ENCODE measurements at places on chromosomes 6 and 20.

DNA sequence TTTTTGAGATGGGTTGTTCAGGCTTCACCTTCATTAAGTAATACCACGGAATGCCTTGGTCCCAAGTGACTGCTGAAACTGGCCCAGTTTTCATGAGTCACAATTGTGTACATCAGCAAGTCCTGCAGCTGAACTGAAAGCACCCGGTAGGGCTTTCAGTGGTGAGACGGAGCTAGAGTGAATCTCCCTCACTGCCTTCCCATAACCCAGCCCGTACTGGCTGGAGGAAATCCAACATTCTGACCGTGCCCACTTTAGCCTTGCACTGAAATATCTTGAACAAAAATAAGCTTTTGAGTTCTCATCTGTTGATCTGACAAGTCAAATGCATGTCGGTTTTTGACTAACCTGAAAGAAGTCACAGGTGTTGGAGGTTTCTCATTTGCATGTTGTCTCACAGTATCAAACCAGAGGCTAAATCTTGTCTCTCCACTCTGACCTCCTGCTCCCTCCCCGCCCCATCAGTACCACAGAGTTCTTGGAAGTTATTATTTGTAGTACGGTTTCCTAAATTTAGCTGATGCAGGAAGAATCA is 35.9 kb downstream of the DUSP22 start:
- DNase-seq: no peak

- no peak for DNase-seq
These were observed 12.2 kb downstream of the LAMA5 start for GRCh38 chr20:62354811-62355341.

- DNase-seq: no peak
These were observed 507.7 kb downstream of the PREX1 start for GRCh38 chr20:48319943-48320584.

GRCh38 chr20:58048096-58048702 is 180.3 kb downstream of the ANKRD60 start:
- DNase-seq: peak; percentile 53

GRCh38 chr6:85163156-85164080 is 286.5 kb upstream of the NT5E start:
- no peak for DNase-seq

DNA sequence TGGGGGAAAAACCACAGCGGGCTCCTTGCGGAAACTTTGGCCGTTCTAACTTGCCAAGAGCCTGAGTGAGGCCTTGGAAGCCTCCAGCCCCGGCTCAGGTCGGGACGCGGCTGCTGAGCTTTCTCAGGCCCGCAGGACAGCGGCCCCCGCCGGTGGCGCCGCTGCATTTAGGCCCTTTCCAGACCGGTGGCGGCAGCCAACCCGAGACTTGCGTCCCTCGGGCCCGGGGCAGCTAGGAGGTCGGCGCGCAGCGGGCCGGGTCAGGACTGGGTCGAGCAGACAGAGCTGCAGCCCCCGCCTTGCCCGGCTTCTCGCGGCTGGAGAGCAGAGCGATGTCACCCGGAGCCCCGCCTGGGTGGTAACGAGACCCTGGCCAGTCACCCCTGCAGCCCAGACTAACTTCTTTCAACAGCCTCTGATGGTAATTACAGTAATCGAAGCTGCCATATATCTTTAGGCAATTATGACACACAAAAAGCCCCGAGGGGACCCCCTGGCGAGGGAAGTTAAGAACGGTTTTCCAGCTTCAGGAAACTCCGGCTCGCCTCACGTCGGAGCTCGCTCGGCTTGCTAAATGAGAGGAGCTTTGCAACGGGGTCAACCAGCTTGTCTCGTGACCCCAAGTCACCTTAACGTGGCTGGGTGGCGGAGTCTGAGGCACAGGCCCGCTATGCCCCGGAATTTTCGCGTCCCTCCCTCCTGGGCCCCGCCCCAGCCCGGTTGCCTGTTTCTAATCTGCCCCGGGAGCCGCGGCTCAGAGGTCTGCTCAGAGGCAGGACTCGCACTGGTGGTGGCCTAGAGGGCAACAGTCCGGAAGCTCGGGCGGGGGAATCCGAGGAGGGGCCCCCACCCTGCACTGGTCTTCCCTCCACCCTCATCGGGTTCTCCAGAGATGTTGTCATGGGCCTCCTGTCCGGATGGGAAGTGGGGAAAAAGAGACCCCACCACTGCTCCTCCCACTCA is 3.0 kb downstream of the NR2E1 start:
- peak; percentile 61 for DNase-seq

DNA sequence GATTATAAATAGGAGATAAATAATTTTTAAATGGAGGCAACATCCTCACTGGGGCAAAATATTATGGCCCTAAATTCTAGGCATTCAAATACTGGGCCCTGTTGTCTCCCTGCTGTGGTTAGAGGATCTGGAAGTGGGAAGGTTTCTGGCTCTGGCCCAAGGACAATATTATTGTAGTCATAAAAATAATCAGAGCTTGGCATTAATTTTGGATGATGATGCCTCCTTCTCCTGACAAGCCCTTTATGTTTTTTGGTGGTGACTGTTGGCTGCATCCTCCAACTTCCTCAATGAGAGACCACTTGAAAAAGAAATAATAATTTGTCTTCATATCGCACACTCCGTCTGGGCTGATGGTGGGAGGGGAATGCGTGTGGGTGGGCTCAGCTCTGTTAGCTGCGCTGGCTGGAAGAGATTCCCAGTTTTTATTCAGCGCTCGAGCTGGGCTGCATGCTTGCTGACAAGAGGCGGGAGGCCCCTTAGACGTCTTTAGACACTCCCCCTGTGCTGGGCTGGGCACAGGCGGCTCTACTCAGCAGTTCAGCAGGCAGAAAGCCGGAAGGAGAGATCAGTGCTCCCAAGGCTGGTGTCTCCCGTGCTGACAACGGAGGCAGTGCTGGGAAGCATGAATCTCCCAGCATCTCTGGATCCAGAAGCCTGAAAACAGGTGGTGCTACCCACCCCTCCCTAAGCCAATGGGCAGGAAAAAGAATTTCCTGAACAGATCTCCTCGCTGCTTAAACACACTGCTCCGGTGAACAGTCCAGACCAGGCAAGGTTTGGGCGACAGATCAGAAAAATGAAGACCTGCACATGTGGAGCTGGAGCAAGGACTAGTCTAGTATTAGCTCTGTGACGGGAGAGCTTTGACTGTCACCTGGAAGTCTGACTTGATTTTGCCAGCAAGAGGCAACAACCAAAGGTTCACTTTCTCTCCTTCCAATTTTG is 97.7 kb downstream of the SYCP2 start:
- no peak for DNase-seq

GRCh38 chr6:54718541-54719023 is 128.0 kb upstream of the FAM83B start:
- DNase-seq: no peak

DNA sequence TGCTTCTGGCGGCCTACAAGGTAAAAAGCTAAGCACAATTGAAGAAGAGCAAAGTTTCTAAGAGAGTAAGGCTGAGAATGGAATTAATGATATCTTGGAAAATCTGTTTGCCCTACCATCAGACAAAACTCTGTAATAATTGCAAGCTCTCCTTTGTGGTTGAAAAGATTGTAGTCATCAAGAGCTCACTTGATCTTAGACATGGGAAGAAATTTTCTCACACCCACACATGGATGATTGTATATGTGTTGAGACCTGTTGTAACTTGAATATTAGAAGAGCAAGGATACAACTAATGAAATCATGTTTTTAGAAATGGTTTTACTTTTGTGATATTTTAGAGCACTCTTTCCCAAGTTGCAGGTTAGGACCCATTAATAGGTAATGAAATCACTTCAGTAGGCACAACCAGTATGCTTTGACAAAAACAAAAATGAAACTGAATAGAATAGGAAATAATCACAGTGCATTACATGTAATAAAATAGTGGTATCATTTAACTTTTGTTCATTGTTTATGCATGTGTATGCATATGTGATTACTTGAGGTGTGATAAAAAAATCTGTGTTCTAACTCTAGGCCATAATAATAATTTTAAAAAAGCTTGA is 14.0 kb downstream of the DCBLD1 start:
- no peak for DNase-seq

GRCh38 chr6:130781557-130781956 is 45.6 kb upstream of the SMLR1 start:
- no peak for DNase-seq

DNA sequence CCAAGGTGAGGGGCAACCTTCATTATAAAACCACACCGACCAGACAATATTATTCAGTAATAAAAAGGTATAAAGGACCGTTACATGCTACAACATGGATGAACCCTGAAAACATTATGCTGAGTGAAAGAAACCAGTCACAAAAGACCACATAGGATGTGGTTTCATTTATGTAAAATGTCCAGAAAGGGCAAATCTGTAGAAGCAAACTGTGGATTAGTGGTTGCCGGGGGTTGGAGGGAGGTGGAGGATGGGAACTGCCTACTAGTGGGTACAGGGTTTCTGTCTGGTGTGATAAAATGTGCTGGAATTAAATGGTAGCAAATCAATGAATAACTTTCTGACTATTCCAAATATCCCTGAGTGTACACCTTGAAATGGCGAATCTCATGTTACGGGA is 10.2 kb upstream of the PRND start:
- DNase-seq: no peak

- DNase-seq: no peak
These were observed 107.1 kb downstream of the MRPL14 start for GRCh38 chr6:44020148-44020547.

GRCh38 chr6:68771426-68771825 is 136.3 kb downstream of the ADGRB3 start:
- no peak for DNase-seq

GRCh38 chr20:37845241-37845681 is 57.7 kb upstream of the VSTM2L start:
- DNase-seq: no peak

- DNase-seq: no peak
These were observed 19.2 kb downstream of the AGPAT4 start for GRCh38 chr6:161254464-161255253.

DNA sequence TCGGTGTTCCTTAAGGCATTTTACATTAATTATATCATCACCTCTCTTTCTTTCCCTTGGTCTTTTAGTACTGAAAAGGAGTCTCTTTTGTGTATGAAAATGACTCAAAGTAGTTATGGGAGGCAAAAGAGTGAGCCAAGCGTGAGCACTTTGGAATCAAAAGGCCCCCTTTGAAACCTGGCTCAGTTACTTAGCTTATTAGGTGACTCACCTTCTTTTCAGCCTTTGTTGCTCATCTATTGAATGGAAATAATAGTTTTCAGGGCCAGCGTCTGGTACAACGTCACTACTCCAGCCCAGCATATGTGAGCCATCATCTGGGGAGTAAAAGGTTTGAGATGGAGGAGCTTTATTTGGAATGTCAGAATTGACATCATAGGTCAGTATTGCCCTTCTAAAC is 147.4 kb upstream of the SCGN start:
- DNase-seq: no peak

DNA sequence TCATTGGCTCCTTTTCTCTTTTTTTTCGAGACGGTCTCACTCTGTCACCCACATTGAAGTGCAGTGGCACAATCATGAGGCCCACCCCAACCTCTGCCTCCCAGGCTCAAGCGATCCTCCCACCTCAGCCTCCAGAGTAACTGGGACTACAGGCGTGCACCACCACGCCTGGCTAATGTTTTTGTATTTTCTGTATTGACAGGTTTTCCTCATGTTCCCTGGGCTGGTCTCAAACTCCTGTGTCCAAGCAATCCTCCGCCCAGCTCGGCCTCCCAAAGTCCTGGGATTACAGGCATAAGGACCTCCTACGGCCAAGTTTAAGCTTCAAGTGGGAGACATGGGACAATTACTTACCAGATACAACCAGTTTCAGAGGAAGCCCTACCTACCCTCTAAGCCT is 9.4 kb upstream of the POU5F1 start:
- DNase-seq: no peak

- DNase-seq: no peak
These were observed 35.9 kb upstream of the B4GALT5 start for GRCh38 chr20:49749625-49750024.

GRCh38 chr20:44390280-44390679 is 34.8 kb downstream of the HNF4A start:
- DNase-seq: no peak

DNA sequence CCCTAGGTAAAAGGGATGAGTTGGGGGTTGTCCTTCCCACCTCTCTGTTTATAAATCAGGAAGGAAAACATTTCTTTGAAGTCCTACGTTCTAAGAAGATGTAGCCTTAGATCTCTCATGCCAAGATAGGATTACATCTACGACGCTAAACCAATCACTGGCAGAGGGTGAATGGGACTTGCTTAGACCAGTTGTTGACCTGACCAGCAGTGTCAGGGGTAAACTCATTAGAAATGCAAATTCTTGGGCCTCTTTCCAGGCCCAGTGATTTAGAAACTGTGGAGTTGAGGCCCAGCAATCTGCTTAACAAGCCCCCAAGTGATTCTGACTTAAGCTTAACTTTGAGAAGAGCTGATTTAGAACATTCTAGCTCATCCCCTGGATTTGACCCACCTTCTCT is 147.1 kb upstream of the THEMIS start:
- no peak for DNase-seq

GRCh38 chr20:18133962-18134361 is 3.7 kb upstream of the KAT14 start:
- DNase-seq: no peak

- no peak for DNase-seq
These were observed 2.1 kb downstream of the CPNE1 start for GRCh38 chr20:35662551-35662950.

- no peak for DNase-seq
These were observed 67.0 kb upstream of the TNFAIP3 start for GRCh38 chr6:137799950-137800568.

- DNase-seq: no peak
These were observed 1.3 kb upstream of the FOXC1 start for GRCh38 chr6:1608222-1609040.

DNA sequence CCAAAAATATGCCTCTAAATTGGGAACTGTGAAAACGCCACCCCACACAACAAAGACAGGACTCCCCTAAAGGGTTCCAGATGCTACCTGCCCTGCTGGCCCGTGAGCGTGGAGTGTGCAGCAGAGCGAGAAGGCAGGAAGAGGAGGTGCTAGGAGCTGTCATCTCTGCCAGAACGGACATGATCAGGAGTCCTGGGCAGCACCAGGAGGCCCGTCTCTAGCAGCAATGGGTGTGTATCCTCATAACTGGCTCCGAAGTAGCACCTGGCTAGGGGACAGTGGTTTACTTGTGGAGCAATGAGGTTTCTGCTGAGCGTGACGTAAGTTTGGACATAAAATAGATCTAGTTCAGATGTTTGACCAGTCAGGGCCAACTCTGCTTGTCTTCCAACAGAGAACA is 226.0 kb downstream of the CDH4 start:
- DNase-seq: no peak

DNA sequence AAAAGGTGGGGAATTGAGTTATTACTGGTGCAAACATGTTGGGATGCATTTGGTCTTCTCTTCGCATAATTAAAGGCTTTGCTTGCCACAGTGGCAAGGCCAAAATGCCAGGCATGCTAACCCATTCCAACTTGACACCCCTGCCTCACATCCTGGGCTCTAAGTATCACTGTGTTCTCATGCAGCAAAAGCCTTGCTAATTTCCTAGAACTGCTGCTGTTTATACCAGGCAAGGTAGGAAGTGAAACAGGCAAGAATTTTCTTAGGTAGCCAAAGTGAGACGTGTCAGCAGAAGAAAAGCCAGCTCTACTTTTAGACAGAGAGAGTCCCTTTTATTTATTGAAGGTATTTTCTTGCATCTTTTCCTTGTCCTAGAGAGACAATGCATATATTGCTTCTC is 41.2 kb downstream of the LYRM2 start:
- DNase-seq: no peak

All from mesothelial cell of epicardium (in vitro differentiated cells).